ENCODE measurements at places on chromosomes 4 and X. TPM values are rescaled to one million over a fixed set of nuclear protein-coding genes. Genes with fewer than 3 reads are reported as not detected.
A peak's percentile ranks its signal among the peaks of the same experiment; 100 is the strongest.

DNA sequence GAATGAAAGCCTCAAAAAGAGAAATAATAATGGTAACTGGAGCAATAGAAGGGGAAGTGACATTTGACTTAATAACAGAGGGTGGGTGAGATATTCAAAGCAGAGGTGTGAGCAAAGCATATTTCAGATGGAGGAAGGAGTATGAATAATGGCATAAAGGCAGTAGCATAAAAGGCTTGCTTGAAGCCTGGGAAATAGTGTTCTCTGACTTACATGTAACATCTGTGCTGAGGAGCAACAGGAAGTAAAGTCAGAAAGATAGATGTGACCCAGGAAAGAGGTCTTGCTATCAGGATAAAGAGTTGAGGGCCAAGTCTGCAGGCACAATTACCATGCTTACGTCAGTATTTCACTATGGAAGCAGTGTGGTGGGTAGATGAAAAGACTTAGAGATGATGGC, 28.4 kb downstream of the ATP10D start:
- peaks cover 9% of the 10 kb centered on the region for H3K4me1 ChIP-seq
- H3K27me3 ChIP-seq: no peaks in the 10 kb centered on the region
- peaks cover 5% of the 10 kb centered on the region for H3K36me3 ChIP-seq

DNA sequence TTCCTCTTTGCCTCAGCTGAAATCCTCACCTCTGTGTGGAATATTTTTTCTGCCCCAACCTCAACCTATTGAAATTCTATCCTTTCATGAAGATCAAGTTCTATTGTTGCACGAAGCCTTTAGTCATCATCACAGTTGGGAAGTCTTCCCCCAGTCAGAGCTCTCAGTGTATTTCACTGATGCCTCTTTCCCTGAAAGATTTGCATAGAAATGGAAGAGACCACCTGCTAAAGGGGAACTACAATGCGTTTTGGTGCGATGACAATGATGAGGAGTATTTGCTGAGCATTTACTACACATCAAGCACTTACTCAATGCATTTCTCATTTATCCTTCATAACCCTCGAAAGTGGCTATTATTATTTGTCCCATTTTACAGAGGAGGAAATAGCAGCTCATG, 151.2 kb upstream of the KLF3 start:
- no peak overlapping the region for H3K4me3 ChIP-seq
- H3K36me3 ChIP-seq: no peaks in the 10 kb centered on the region
- DNase-seq: no peak

DNA sequence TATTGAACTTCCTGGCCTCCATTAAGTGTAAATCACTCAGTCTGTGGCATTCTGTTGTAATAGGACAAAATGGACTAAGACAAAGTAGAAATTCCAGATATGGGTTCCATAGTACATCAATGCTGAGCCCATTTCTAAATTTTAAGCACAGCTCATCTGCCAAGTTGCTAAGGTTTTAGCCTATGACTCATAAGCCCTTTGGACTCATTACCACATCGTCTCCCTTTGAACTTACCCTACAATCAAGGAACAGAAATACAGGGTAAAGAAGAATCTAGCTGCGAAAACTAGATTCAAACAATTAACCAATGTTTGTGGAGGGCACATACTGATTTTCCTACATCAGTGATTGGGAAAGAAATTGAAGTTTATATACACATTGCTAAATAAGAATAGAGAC, 31.8 kb downstream of the NAA11 start:
- DNase-seq: no peak
- no peak overlapping the region for H3K4me3 ChIP-seq
- H3K36me3 ChIP-seq: no peaks in the 10 kb centered on the region
- H3K27me3 ChIP-seq: no peaks in the 10 kb centered on the region

- no peak for DNase-seq
- H3K27ac ChIP-seq: no peak overlapping the region
- no peaks in the 10 kb centered on the region for H3K36me3 ChIP-seq
- H3K27me3 ChIP-seq: no peaks in the 10 kb centered on the region
- H3K4me3 ChIP-seq: no peak overlapping the region
- H3K4me1 ChIP-seq: no peaks in the 10 kb centered on the region
Observed at GRCh38 chr4:37299468-37299867, 54.9 kb downstream of the NWD2 start.

GRCh38 chr4:148800336-148800885, 358.2 kb upstream of the NR3C2 start:
- H3K27ac ChIP-seq: no peak overlapping the region
- DNase-seq: no peak
- no peaks in the 10 kb centered on the region for H3K36me3 ChIP-seq
- no peaks in the 10 kb centered on the region for H3K4me1 ChIP-seq

DNA sequence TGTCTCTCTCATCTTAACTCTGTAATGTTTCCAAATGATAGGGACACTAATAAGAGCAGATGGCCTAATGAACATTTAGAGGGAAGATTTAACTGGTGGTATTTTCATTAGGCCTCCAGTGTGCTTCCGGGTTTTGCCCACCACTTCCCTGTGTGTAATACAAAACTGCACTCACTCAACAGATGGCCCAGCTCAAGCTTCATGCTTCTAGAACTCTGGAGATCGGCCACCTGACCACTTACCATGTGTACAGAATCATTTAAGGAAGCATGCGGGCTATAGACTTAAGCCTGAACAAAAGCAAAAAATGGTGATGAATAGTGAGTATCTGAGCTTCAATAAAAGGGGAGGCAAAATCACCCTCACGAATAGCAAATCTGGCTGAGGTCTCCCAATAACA, 89.3 kb downstream of the SH2D1A start:
- DNase-seq: no peak
- no peak overlapping the region for H3K4me3 ChIP-seq
- H3K27me3 ChIP-seq: no peaks in the 10 kb centered on the region
- H3K27ac ChIP-seq: no peak overlapping the region

- H3K4me1 ChIP-seq: no peaks in the 10 kb centered on the region
- no peak overlapping the region for H3K27ac ChIP-seq
- no peak overlapping the region for H3K4me3 ChIP-seq
- H3K36me3 ChIP-seq: no peaks in the 10 kb centered on the region
- DNase-seq: no peak
- H3K27me3 ChIP-seq: no peaks in the 10 kb centered on the region
Observed at GRCh38 chrX:40912576-40912975, 172.7 kb upstream of the USP9X start.

Gene CENPVL3
- total RNA-seq: not detected

DNA sequence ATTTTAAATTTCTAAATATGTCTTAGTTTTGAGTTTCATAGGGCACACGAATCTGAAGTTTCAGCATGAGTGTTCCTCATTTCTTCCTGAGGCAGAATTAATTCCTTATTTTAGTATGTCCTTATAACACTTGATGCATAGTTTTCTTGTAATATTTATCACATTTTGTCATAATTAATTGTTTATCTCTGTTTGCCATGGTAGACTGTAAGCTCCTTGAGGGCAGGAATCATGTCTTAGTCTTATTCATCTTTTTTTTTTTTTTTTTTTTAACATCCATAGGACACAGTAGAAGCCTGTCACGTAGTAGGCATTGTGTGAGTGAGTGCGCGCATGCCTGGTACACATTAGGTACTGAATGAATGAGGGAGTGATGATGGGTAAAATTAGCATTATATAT, 131.7 kb downstream of the STAG2 start:
- H3K27ac ChIP-seq: no peak overlapping the region
- no peaks in the 10 kb centered on the region for H3K4me1 ChIP-seq
- no peaks in the 10 kb centered on the region for H3K27me3 ChIP-seq
- H3K4me3 ChIP-seq: no peak overlapping the region
- no peaks in the 10 kb centered on the region for H3K36me3 ChIP-seq

Gene HSPA4L
- total RNA-seq: 1.8 TPM

Gene AFP
- total RNA-seq: 1.2 TPM

Gene ARMCX2
- total RNA-seq: 12.0 TPM

DNA sequence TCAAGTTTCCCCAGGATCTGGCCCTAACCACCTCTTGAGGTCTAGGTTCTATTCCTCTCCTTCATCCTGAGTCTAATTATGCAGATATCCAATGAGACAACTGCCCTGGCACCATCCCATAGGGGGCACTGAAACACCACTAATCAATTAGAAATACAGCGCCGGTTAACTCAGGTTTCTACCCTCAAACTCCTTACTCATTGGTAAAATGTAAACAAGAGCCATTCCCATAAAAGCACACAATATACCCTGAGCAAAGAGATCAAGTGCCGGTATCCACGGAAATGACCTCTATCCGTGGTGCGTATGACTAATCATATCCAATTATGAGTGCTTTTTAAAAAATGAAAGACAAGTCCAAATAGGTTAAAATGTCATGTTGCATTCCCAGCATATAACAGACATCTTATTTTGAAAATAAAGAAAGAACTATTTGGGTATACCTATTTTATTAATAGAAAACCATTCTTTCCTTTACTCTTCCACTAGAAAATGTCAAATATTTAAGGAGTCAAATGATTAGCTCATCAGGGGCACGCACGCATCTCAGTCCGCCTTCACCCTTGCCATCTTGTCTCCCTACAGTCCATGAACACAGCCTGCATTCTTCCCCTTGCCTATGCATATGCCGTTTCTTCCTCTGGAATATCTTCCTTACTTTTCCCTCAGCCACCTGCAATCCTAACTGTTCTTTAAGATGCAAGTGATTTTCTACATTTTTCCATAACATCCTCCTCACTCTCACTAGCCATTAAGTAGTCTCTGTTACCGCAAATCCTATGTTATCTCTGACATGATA, 141.1 kb downstream of the MAML3 start:
- H3K4me3 ChIP-seq: peak overlapping the region; percentile 0
- peaks cover 6% of the 10 kb centered on the region for H3K4me1 ChIP-seq
- no peak overlapping the region for H3K27ac ChIP-seq

GRCh38 chr4:7910952-7911578, 28.6 kb downstream of the AFAP1 start:
- no peak overlapping the region for H3K4me3 ChIP-seq
- H3K27me3 ChIP-seq: no peaks in the 10 kb centered on the region
- peaks cover 22% of the 10 kb centered on the region for H3K4me1 ChIP-seq
- DNase-seq: peak; percentile 42

Gene AMER1
- 5.5 TPM for total RNA-seq

- no peaks in the 10 kb centered on the region for H3K4me1 ChIP-seq
- no peaks in the 10 kb centered on the region for H3K27me3 ChIP-seq
- no peak overlapping the region for H3K4me3 ChIP-seq
- no peak for DNase-seq
Observed at GRCh38 chr4:185317880-185318279, 77.8 kb downstream of the LRP2BP start.

- DNase-seq: no peak
- no peak overlapping the region for H3K4me3 ChIP-seq
- no peaks in the 10 kb centered on the region for H3K36me3 ChIP-seq
- no peak overlapping the region for H3K27ac ChIP-seq
Observed at GRCh38 chrX:50514811-50515210, 44.2 kb upstream of the DGKK start.

Gene CT47A1
- total RNA-seq: not detected

DNA sequence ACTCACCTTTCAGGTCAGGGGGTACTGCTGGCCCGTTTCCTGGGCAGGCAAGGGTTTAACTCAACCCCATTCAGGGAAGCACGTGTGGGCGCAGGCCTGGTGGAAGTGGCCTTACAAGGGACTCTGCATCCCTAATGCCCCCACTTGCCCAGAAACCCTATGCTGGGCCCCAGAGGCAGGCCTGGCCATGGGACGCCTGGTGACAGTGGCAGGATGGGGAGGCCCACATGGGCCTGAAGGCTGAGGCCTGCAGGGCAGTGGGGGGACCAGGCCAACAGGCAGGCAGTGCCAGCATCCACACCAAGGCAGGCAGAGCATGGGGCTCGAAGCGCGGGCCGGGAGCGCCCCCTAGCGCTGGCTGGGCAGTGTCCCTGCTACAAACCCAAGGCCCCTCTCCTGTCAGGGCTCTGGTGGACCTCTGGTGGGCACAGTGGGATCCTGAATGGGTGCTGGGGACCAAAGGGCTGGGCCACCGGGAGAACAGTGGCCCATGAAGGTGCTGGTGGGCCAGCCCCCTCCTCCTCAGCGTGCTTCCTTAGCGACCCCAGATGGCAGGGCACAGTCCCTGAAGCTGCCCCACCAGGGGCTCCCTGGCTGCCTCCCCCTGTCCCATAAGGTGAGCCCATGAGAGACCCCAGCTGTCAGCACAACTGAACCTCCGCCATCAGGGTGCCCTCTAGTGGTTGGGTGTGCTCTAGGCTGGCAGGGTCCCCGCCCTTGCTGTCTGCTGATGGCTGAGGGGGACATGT, 16.8 kb downstream of the FGFR3 start:
- H3K27me3 ChIP-seq: no peaks in the 10 kb centered on the region
- H3K27ac ChIP-seq: no peak overlapping the region
- H3K36me3 ChIP-seq: peaks cover 40% of the 10 kb centered on the region
- DNase-seq: peak; percentile 63

DNA sequence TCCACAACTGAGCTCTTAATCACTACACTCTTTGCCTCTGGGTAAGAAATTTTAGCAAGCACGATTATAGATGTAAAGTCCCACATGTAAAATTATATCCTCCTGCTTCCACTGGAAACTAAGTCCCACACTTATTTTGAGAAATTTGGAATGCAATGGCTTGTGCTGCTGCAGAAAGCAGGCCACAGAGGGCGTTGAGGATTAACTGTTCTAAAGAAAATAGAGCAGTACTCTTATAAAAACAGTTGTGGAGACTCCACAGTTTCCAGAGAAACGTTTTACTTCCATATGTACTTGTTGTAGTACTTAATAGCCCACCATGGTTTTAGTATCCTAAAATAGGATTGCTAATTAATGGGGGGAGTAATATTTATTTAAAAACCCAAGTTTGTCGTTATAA, 1.7 kb upstream of the CENPC start:
- no peaks in the 10 kb centered on the region for H3K27me3 ChIP-seq
- DNase-seq: no peak
- H3K27ac ChIP-seq: no peak overlapping the region
- H3K36me3 ChIP-seq: no peaks in the 10 kb centered on the region

- no peaks in the 10 kb centered on the region for H3K4me1 ChIP-seq
- H3K27ac ChIP-seq: no peak overlapping the region
- H3K36me3 ChIP-seq: no peaks in the 10 kb centered on the region
Observed at GRCh38 chr4:183029365-183029764, 69.7 kb upstream of the WWC2 start.

DNA sequence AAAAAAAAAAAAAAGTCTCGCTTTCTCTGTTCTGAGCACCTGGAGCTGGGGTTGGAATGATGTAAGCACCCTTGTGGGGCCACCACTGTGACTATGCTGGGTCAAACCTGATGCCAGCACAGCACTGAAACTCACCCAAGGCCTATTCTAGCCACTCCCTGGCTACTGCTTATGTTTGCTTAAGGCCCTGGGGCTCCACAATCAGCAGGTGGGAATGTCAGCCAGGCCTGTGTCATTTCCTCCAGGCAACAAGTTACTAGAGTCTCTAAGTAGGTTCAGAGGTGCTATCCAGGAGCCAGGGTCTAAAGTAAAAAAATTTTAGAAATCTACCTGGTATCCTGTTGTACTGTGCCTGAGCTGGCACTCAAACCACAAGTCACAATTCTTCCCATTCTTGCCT, 1306.8 kb downstream of the STIM2 start:
- H3K4me1 ChIP-seq: no peaks in the 10 kb centered on the region
- DNase-seq: no peak
- no peaks in the 10 kb centered on the region for H3K27me3 ChIP-seq

Gene CXCL5
- 2.1 TPM for total RNA-seq

Gene ASMT
- not detected for total RNA-seq

Data from upper lobe of left lung (tissue), 6 donors.